ENCODE measurements at places on chromosomes 16 and 17.

- DNase-seq = no peak
Observed at GRCh38 chr17:63911657-63912100, 621 bp upstream of the CSHL1 start.

DNA sequence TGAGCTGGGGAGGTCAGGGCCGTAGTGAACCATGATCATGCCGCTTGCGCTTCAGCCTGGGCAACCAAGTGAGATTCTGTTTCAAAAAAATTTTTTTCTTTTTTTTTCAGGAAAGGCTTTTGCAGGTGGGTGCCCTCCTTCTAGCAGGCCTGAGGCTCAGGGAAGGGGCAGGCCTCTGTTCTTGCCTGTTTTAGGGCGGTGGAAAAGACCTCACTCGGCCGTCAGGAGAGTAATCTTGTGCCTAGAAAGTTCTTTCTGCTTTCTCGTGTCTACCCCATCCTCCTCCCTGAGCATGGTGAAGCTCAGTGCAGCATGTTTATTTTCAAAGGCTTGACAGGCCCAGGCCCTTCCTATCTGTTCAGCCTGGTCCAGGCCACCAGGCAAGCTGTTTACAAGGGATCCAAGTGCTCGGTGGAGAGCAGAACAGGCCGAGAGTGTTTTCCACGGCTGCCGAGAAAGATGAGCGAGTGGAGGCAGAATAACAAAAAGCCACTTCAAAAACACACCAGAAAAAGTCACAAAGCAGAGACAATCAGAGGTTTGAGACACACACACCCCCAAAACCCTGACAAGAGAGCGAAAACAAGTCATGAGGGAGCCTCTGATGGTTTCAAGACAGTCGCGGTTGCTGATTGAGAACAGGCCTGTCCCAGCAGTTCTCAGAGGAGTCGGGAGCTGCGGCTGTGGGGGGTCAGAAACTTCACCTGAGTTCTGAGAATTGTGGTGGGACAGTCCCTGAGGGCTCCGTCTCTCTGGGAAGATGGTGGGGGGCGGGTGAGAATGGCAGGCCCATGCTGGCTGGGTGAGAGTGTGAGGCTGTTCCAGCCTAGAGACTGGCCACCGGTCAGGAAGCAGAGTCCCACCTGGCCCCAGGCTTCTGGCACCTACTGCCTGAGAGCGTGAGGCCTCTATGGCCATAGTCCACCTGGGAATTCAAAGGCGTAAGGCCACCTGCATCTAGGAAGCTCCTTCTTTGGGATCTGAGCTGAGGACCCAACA lies 37.5 kb upstream of the CCR7 start:
- DNase-seq = no peak

GRCh38 chr16:86229866-86230656 lies 280.3 kb upstream of the FOXF1 start:
- no peak for DNase-seq

GRCh38 chr16:50587543-50587942 lies 39.3 kb downstream of the NKD1 start:
- DNase-seq = no peak

GRCh38 chr16:30372725-30373124 lies 1.9 kb upstream of the MYL11 start:
- DNase-seq = no peak

DNA sequence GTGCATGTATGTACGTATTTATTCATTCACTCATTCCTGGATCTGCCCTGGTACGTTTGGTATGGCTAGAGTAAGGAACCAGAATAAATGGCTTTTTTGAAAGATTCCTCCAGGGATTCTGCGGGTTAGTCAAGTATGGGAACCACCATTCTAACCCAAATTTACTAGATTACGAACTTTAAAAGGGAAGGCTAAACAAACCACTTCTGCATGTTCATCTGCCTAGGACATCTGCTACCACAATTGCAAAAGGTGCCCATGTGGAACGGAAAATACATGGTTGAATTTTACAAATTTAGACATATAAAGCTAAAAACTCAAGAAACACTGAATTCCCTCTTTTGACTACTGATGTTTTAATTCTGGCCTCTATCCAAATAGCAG lies 22.1 kb downstream of the CYTH1 start:
- no peak for DNase-seq
